GM19239 (cell line): ENCODE measurements at places on chromosomes 13 and 19.
A peak's percentile ranks its signal among the peaks of the same experiment; 100 is the strongest.

- no peak for DNase-seq
These were observed 2.8 kb upstream of the NLRP12 start for GRCh38 chr19:53826876-53827275.

GRCh38 chr19:16363133-16363851 lies 38.7 kb downstream of the KLF2 start:
- DNase-seq, result no peak

GRCh38 chr13:20127562-20128458 lies 33.0 kb downstream of the GJA3 start:
- DNase-seq, result peak; percentile 38

GRCh38 chr19:11387162-11388034 lies 3.3 kb upstream of the EPOR start:
- no peak for DNase-seq

DNA sequence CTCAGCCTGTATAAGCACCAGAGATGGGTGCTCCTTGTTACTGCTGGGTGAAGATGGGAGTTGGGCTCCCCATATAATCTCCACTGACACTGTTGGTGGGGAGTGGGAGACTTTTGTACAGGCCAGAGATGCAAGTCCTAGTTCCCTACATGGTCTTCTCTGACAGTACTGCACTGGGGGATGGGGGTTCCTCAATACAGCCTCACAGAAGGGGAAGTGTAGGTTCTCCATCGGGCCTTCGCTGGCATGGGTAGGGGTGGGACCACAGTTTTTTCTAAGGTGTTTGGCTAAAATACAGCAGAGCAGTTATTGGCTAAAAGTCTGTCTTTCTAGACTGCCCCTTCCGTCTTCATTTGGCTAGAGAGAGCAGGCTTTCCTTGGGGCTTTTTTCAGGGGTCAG lies 167.2 kb upstream of the SERP2 start:
- no peak for DNase-seq
